ENCODE measurements at places on chromosomes 12 and 14.

GRCh38 chr14:104929268-104930230 is 4.9 kb downstream of the PLD4 start:
- no peak for DNase-seq

GRCh38 chr12:79420146-79420618 is 270.6 kb downstream of the PAWR start:
- no peak for DNase-seq

GRCh38 chr14:76926521-76927251 is 100.5 kb downstream of the LRRC74A start:
- peak; percentile 76 for DNase-seq

- no peak for DNase-seq
Measured at GRCh38 chr14:89004166-89004565, 179.7 kb downstream of the TTC8 start.

- no peak for DNase-seq
Measured at GRCh38 chr14:38079268-38079667, 128.4 kb upstream of the SSTR1 start.

DNA sequence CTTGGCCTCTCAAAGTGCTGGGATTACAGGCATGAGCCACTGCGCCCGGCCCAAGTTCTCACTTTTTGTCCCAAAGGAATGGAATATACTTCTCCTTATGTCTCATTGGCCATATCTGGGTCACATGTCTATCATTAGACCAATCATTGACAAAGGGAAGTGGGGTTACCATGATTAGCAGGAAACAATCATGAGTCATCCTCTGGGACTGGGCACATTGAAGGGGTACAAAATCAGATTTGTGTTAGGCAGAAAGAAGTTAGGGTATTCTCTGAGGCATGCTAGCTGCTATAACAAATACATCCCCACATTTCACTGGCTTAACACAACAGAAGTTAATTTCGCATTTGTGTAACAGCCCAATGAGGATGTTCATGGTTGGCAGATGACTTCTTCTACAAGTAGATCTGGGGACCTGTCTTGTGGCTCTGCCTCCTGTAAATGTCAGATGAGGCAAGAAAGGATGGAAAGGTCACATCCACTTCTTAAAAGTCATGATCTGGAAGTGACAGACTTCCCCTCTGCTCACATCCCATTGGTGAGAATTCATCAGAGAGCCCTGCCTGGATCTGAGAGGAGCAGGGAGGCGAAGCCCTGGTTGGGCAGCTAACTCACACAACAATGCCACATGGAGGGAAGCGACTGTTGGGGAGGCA is 3.1 kb downstream of the CCDC63 start:
- DNase-seq = no peak
